CD4-positive, alpha-beta T cell treated with Interleukin-4 for 4 hours (primary cell): ENCODE measurements at places on chromosomes 5 and 9.

DNA sequence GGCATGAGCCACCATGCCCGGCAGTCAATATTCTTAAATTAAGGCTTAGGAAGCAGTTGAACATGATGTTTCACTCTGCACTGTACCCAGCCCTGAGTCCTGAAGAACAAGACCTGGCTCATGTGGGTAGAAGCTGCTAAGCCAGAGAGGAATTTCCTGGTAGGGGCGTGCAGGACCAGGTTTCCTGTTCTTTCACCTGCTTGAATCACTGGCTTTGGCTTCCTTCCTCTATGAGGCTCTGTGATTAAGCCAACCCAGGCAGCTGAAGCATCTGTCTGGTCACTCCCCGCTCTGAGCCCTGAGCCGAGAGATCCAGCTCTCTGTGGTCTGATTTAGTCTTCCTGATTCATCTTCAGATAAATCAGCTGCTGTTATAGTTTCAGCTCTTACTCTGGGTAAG lies 29.1 kb downstream of the CFAP77 start:
- DNase-seq = no peak

DNA sequence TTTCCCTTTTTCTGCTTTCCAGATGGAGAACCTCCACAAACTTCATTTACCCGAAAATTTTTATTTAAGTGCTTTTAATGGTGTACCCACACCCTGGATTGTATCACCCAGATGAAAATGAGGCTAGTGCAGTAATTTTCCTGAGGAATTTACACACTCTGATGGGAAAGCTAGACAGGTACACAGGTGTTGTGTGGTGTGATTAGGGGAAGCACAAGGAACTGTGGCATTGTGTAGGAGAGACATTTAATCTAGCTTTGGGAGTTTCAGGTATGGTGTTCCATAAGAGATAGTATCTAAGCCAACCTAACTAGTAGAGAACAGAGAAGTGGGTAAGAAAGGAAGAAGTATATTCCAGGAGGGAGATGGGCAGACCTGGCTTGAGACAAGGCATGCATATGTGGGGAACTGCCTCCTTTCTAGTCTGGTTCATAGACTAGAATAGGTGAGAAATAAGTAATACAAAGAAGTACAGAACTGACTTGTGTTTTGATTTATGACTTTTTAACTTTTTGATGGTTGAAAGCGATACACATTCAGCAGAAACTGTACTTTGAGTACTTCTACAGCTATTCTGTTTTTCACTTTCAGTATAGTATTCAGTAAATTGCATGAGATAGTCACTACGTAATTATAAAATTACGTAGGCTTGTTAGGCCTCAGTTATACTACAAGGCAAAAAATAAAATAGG lies 22.9 kb upstream of the ROPN1L start:
- no peak for DNase-seq

DNA sequence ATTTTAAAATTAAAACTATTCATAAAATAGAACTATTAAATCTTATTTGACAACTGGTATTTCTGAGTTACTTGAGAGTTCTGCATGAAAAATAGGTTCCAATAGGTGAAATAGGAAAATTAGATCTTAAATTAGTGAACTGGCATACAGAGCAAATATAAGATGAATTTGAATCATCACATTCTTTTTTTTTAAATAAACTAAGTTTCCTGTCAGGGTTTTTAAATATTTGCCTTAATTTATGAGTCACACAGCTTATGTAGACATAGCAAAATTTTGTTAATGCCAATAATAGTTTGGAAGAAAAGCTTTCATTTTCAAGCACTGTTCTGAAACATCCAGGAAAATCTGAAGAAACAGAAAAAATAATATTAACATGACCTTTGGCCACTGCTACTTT lies 311.7 kb upstream of the HAPLN1 start:
- no peak for DNase-seq

- peak; percentile 29 for DNase-seq
Observed at GRCh38 chr9:20558566-20559016, 63.7 kb downstream of the MLLT3 start.

DNA sequence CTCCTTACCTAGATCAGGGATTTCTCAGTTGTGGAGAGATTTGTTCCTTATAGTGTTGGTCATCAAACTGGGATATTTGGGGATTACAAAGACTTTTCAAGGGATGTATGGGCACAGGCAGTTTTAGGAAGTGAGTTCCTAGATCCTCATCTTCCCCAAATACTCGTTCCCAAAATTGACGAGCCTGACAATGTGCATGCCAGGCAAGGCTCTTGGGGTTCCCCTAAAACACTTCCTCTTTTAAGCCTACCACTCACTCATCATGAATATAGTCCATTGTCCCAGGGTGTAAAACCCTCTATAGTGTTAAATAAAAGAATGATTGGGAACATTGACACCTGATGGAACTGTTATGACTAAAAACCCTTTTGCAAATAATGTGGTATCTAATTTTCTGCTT lies 26.4 kb downstream of the PDCD1LG2 start:
- DNase-seq = no peak

DNA sequence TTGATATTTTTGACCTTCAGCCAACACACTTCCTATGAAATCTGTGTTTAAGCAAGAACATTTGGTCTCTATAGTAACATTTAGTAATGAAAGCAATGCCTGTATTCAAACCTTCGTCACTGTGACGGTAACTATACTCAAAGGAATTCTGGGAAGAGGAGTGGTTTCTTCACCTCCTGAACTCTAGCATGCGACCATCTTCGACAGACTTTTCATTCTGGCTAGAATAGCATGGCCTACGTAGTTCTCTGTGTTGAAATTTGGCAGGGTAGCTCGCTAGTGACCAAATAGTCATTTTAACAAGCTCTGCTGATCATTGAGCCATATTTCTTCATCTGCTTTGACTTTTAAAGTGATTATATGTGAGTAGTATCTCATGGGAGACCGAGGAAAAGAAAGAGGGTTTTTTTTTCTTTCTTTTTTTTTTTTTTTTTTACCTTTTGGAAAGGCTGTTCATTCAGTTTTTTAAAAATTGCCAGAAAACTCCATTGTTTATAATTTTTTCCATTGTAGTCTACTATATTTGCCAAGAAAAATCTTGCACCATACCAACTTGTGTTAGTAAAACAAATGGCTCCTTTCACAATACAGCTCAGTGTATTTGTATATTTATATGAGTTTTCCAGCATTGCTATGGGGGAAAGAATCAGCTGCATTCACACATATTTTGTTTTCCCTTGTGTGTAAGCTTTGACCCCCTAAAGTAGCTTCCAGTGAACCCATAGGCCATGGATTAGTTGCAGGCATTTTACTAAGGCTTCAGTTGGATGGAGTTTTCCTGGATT lies 166.8 kb downstream of the NNT start:
- DNase-seq = no peak

DNA sequence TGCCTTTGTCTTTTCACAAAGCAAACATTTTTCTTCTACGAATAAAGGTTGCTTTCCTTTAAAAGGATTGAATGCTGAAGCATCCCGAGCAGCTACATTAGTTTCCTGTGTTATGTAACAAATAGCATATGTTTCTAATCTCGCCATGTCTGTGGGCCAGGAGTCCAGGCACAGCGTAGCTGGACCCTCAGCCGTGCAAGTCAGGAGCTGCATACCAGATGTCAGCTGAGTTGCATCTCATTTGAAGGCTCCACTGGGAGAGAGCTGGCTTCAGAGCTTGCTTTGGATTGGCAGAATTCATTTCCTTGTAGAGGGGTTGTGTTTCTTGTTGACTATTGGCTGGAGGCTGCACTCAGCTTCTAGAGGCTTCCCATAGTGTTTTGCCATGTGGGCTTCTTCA lies 16.0 kb upstream of the GOLPH3 start:
- DNase-seq = no peak

GRCh38 chr5:117588611-117589010 lies 1014.0 kb upstream of the SEMA6A start:
- no peak for DNase-seq

GRCh38 chr9:121107029-121107428 lies 32.3 kb downstream of the CNTRL start:
- peak; percentile 12 for DNase-seq

DNA sequence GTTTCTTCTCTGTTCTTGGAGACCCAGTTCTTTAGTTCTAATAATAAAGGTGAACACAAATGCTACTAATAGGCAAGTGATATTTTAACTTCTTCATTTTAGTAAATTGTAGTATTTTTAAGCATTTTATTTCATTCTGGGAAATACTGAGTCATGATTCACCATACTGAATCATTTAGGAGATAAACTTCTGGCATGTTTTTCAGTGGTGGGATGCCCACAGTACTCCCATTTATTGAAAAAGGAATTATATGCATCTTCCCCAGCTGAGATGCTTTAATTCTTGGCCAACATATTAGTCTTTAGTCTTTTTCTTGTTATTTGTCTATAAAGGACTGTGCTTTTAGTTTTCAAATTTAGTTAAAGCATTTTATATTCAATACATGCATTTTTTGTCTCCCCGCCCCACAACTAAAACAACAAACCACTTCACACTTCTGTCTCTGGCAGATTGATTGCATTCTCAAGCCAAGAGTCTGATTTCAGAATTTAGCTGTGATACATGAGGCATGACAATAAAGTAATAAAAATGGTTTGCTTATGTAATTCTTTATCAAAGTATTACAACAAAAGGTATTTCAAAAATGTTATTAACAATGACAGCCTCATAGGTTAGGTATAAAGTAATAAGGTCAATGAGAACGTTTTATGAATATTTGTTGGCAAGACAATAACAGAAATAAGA lies 125.2 kb upstream of the CDH18 start:
- DNase-seq = no peak

- no peak for DNase-seq
Observed at GRCh38 chr9:113427629-113428028, 17.1 kb downstream of the C9orf43 start.

GRCh38 chr9:115263371-115264075 lies 145.6 kb upstream of the TNC start:
- no peak for DNase-seq

DNA sequence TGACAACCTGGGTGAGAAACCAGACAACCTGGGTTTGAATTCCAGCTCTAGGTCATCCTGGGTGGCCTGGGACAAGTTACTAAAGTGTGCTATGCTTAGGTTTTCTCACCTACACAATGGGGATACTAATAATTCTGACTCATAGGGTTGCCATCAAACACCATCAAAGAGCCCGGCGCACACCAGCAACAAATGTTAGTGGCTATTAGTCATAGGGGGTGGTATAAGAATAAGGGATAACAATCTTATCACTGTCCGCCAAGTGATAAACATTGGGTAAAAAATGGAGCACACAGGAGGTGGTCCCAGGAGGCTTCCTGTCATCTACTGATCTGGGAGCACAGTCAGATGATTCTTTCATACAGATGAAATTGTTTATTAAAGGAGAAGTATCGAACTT lies 61.4 kb upstream of the AFAP1L1 start:
- no peak for DNase-seq

DNA sequence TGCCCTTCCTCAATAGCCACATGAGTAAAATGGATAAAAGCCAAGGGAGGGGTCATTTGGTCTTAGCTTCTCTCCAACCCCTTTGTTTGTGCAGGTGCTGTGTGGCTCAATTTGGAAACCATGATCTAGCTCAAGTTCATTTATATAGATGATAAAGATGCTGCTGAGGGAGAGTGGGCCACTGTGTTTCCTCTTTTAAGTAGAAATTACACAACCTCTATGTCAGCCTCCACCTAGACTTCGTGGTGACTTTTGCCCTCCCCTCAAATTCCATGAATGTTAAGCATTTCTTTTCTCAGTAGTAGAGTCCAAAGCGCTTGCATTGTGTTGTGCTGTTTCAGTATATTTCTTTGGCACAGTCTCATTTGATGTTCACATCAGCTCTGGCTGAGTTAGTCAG lies 241.4 kb downstream of the ARHGAP26 start:
- DNase-seq = no peak

- no peak for DNase-seq
Observed at GRCh38 chr5:145752534-145752933, 82.6 kb downstream of the PRELID2 start.

DNA sequence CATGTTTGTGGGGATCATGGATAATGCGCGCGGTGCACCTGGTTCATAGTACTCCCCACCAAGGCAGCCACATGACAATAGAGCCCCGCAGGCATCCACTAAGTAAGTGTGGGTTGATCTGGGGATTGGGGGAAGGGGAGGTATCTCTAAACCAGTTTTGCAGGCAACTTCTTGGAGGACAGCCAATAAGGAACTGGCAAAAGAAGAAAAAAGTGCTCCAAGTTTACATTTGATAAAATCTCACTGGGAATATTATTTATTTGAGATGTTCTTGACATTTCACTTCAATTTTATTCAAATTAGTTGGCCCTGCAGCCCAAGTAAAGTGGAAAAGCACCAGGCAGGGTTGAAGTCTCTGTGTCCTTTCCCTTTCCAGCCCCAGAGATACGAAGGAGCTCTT lies 8.5 kb downstream of the FBP1 start:
- DNase-seq = no peak

DNA sequence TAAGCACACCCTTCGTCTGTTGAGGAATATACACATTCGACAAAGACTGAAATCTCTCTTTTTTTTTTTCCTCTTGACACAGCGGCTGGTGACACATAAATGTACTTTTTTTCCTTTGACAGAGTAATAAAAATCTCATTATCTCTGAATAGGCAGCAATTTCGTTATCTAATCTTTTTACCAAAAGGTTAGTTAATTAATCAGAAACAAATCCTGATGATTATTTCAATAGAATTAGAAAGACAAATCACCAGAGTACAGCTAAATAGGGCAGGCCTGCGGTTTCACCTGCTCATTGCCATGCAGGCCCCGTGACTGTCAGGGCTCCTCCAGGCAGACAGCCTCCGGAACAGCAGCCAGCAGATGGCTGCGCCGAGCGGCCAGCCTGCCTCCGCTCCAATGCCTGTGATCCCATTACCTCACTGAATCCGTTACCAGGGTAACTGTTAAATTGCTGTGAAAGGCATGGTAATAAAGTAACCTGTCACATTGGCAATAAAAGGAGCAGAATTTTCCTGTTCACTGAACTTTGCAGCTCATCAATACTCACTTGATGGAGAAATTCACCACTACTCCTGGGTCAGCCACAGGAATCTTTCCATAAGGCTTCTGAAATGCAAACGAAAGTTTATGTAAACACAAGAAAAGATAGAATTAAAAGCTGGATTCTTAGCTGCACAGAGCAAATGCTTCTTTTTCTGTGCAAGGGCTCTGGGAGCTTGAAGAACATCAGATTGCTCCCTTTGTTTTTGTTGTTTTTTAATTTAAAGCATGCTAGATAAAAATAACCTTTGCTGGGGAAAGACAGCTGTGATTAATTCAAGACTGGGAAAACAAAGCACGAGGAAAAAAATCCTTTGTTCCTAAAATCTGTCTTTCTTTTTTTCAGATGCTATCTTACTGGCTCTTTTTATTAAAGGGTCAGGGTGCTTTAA lies 666.4 kb upstream of the ZNF608 start:
- no peak for DNase-seq

- DNase-seq = no peak
Observed at GRCh38 chr9:107008011-107008410, 145.0 kb downstream of the ZNF462 start.

GRCh38 chr9:120707170-120707569 lies 7.1 kb downstream of the MEGF9 start:
- no peak for DNase-seq

GRCh38 chr5:137119321-137119720 lies 379.8 kb downstream of the SPOCK1 start:
- DNase-seq = no peak

GRCh38 chr9:105341434-105342146 lies 97.1 kb downstream of the SLC44A1 start:
- DNase-seq = no peak
